ENCODE measurements at places on chromosomes 11 and 22. TPM values are rescaled to one million over a fixed set of nuclear protein-coding genes. Genes with fewer than 3 reads are reported as not detected.

DNA sequence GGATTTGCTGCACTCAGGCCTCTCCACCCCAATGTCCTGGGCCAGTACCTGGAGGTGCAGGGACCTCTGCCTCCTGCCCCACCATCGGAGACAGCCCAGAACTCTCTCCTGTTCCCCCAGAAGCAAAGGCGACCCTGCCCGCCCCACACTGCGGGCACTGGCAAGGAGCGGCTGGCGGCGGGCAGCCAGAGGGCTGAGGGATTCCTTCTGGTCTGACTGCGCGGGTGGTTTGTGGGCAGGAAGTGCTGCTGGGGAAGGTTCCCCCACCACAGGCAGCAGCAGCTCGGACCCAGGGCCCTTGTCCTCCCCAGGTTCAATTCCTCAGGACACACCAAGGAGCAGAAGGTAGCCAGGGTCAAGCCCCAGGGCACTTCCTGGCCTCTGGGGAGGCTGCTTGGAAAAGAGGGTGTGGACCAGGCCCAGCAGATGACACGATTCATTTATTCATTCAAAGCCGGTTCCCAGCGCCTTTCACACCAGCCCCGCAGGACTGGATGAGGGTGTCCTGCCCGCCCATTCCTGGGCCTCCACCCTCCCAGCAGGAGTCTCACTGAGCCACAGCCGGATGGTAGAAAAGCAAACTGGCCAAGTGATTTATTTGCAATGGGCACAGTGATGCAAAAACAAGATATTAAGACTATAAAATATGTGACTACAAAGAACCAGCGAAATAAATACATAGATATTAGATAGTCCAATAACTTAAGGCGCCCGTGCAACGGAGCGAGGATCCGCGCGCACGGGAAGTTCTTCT, 1.2 kb downstream of the PHLDA2 start:
- H3K4me1 ChIP-seq = peaks cover 25% of the 10 kb centered on the region
- H3K27me3 ChIP-seq = peaks cover 6% of the 10 kb centered on the region
- DNase-seq = no peak

GRCh38 chr11:13233173-13233745, 44.3 kb upstream of the BMAL1 start:
- H3K4me3 ChIP-seq = no peak overlapping the region
- H3K27me3 ChIP-seq = no peaks in the 10 kb centered on the region
- H3K27ac ChIP-seq = no peak overlapping the region

DNA sequence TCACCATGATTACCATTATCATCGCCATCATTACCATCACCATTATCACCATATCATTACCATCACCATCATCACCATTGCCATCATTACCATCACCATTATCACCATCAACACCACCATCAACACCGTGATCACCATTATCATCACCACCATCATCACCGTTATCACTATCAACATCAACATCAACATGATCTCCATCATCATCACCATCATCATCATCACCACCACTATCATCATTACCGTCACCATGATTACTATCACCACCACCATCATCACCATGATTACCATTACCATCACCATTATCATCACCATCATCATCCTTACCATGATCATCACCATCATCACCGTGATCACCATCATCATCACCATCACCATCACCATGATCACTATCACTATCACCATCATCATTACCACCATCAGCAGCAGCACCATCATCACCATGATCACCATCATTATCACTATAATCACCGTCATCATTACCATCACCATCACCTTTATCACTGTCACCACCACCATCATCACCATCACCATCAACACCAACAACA, 753.7 kb downstream of the BRD1 start:
- H3K27ac ChIP-seq = no peak overlapping the region
- no peaks in the 10 kb centered on the region for H3K4me1 ChIP-seq
- no peaks in the 10 kb centered on the region for H3K27me3 ChIP-seq
- no peak overlapping the region for H3K4me3 ChIP-seq

- peak overlapping the region; percentile 34 for H3K4me3 ChIP-seq
- no peaks in the 10 kb centered on the region for H3K27me3 ChIP-seq
- H3K27ac ChIP-seq = no peak overlapping the region
- H3K4me1 ChIP-seq = peaks cover 43% of the 10 kb centered on the region
- DNase-seq = no peak
- H3K36me3 ChIP-seq = no peaks in the 10 kb centered on the region
Observed at GRCh38 chr11:2898366-2899079, 12.9 kb upstream of the CDKN1C start.

DNA sequence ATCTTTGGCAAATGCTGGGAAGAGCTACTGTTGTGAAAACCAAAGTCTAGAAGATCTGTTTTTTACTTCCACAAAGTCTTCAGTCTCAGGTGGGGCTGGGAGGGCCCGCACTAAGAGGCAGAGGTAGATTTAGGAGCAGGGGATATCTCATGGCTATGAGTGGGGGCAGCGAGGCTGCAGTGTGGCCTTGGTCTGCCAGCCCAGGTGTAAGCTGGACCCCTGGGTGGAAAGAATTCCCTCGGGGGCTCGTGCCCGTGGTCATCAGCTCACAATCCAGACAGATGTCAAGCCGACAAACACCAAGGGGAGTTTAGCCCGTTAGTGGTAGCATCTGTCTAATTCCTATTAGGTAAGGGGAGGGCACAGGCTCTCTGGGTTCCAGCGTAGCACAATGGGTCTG, 9.0 kb downstream of the PKNOX2 start:
- no peak for DNase-seq
- H3K4me1 ChIP-seq = no peaks in the 10 kb centered on the region
- peaks cover 20% of the 10 kb centered on the region for H3K27me3 ChIP-seq
- no peak overlapping the region for H3K4me3 ChIP-seq
- no peak overlapping the region for H3K27ac ChIP-seq
- H3K36me3 ChIP-seq = no peaks in the 10 kb centered on the region

- peaks cover 8% of the 10 kb centered on the region for H3K4me1 ChIP-seq
- H3K36me3 ChIP-seq = no peaks in the 10 kb centered on the region
- H3K27me3 ChIP-seq = peaks cover 19% of the 10 kb centered on the region
Observed at GRCh38 chr11:43944761-43945311, 2.4 kb downstream of the C11orf96 start.

DNA sequence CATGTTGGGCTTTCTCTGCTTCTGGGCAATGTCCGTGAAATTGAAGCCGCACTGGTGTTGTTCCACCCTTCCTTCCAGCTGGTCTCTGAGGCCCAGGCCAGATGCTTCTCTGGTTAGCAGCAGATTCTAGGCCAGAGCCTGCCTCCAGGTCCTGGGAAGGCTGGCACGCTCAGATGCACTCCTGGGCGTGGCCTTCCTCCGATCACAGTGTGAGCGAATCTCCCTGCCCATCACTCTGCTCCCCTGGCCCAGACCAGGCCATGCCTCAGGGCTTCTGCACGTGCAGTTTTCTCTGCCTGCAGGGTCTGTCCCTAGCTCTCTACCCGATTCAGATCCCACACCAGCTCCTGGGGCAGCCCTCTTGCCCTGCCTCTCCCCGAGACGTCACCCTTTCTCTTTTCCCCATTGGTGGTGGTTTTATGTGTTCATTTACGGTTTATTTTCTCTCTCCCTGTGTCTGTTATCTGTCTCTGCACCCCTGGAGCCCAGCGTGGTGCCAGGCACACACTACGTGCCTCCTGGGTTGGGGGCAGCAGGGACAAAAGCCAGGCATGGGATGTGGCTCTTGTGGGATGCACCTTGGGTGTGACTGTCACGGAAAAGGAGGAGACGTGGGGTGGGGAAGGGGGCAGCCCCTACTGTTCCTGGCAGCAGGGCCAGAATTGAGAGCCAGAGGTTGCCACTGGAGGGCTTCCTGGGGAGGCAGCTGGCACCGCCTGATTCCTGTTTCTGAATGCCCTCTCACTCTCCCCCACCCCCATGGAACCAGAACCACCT, 66.0 kb downstream of the KCNQ1 start:
- no peaks in the 10 kb centered on the region for H3K36me3 ChIP-seq
- no peak for DNase-seq
- no peak overlapping the region for H3K4me3 ChIP-seq
- no peak overlapping the region for H3K27ac ChIP-seq

DNA sequence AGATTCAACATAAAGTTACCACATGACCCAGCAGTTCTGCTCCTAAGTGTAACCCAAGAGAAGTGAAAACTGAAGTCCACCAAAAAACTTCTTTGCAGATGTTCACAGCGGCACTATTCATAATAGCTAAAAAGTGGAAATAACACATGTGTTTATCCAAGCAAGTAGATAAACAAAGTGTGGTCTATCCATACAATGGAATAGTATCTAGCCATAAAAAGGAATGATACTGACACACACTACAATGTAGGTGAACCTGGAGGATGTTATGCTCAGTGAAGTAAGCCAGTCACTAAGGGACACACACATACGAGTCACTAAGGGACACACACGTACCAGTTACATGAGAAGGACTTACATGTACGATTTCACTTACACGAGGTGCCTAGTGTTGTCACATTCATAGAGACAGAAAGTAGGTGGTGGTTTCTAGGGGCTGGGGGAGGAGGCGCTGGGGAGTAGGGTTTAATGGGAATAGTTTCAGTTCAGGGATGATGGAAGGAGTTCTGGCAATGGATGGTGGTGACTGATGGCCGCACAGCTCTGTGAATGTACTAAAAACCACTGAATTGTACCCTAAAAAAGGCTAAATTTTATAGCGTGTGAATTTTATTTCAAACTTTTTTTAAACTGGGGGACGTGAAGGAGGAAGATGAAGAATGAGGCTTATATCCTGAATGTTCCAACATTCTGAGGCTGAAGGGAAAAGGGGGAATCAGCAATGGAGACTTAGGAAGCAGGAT, 27.2 kb upstream of the COMT start:
- H3K27me3 ChIP-seq = no peaks in the 10 kb centered on the region
- peaks cover 5% of the 10 kb centered on the region for H3K4me1 ChIP-seq
- no peak overlapping the region for H3K4me3 ChIP-seq
- H3K36me3 ChIP-seq = peaks cover 36% of the 10 kb centered on the region
- H3K27ac ChIP-seq = no peak overlapping the region
- DNase-seq = no peak

Gene GAB4
- not detected for total RNA-seq
